NCI-H460 (cell line): ENCODE measurements at places on chromosomes 1 and 21.

GRCh38 chr1:200899015-200899386 lies 4.3 kb downstream of the INAVA start:
- DNase-seq = no peak

- no peak for DNase-seq
Observed at GRCh38 chr1:248791010-248791409, 34.7 kb downstream of the SH3BP5L start.

GRCh38 chr1:94614996-94615395 lies 73.4 kb upstream of the F3 start:
- DNase-seq = no peak

DNA sequence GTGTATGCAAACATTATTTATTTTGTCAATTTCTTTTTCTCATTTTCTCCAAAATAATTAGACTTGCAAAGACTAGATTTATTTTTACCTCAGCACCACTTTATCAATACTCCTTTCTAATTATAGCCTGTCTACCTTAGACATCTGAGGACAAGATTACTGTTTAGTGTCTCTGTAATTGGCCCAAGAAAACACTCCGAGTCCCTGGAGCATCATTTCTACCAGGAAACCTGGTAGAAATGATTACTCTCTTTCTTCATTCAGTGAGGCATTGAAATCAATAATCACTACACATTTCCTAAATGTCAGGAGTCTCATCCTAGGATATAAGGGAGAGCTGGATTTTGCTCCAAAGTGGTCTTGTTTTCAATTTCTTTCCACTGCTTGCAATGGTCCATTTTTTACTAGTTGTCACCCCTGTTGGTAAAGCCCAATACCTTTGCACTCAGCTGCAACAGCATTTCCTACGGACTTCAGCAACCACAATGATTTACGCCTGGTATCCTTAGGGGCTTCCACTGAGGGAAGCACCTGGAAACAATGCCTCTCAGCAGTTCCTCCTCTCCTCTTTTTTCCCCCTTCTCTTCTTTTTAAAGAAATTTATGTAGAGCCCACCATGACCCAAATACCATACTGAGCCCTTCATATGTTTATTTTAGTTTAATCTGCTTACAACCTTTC lies 64.6 kb downstream of the GRIK1 start:
- no peak for DNase-seq

DNA sequence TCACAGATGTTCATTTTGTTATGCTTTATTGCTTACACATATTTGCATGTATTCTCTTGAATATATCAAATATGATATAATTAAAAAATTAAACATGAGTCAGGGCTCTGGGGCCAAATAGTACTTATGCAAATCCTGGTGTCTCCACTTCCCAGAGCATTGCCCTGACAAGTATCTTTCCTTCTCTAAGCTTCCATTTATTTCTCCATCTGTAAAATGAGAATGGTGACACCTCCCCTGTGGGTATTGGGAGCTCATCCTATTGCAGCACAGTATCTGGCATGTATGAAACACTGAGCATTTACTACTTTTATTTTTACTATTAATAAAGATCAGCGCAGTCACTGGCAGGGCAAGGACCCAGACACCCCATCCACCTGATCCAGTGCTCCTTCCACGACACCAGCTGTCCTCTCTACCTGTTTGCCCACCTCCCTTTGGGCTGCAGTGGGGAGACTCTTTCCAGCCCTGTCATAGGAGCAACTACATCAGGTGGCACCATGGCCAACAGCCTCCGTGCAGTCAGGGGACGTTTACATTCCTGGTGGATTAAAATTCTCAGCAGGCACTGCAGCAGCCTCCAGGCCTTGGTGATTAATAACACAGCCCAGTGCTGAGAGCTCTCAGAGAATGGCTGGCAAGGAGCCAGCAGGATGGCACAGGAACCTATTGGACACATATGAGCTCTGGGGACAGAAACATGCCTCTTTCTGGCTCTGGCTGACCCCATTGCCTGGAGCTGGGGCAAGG lies 113.0 kb downstream of the DMRTB1 start:
- no peak for DNase-seq

DNA sequence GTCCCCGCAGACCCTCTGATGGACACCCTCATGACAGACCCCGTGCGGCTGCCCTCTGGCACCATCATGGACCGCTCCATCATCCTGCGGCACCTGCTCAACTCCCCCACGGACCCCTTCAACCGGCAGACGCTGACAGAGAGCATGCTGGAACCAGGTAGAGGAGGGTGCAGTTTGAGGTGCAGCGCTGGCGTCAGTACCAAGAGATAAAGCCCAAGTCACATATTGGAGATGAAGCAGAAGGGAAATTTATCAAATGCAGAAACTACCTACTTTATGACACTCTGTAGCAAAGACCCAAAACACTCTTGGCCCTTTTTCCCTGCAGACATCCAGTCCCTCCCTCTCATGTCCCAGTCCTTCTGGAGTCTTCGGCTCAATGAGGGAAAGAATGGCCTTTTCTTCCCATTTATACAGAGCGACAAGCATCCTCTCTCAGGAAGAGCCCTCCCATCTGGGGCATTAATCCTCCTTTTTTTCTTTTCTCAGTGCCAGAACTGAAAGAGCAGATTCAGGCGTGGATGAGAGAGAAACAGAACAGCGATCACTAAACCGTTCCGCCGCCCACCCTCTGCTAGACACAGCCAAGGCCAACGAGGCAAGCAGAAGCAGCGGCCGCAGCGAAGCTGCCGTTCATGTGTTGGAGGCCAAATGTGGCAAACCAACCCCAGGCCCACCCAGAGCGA lies 30.8 kb upstream of the KIF1B start:
- DNase-seq = no peak

GRCh38 chr1:15848143-15848928 lies 829 bp downstream of the SPEN start:
- no peak for DNase-seq
